ENCODE measurements at places on chromosomes 13 and 19. TPM values are rescaled to one million over a fixed set of nuclear protein-coding genes. Genes with fewer than 3 reads are reported as not detected.

- DNase-seq: no peak
Observed at GRCh38 chr13:52903320-52903719, 54.9 kb upstream of the PCDH8 start.

The WDR62 gene
- 4.4 TPM for polyA plus RNA-seq

The ZNF418 gene
- 19.0 TPM for polyA plus RNA-seq

DNA sequence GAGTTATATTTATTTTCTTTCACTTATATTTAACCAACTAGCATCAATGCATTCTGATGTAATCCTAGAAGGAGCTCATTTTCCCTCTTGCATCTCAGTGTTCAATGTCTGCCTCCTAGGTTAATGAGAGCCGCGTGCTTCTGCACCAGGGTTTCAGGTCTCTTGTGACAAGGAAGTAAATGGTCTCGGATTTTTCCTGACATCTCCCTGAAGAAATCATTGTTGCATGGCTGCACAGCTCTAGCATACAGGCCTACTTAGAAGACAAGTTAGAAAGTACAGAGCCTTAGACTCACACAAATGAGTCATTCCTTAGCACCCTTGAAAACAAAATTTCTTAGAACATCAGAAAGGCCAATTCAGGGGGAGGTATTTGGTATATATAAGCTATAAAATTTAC lies 57.2 kb upstream of the KLF12 start:
- DNase-seq: no peak

DNA sequence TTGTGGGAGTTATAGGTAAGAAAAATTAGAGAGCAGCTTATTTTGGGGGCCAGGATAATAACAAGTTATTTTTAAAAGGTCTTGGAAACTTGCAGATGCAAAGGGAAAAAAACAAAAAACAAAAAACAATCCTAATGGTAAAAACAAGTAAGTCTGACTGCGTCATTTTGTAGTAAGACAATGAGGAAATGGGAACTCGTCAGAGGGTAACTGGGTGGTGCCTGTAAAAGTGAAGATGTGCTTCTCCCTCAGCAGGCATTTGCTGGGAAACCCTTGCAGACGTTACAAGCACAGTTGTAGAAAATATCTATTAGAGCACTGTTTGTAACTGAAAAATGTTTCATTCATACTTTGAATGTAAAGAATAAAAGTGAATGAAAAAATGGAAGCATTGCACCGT lies 2.2 kb upstream of the TNFSF13B start:
- no peak for DNase-seq

The ABCA7 gene
- polyA plus RNA-seq: 8.4 TPM

GRCh38 chr13:67303661-67304333 lies 73.7 kb upstream of the PCDH9 start:
- DNase-seq: no peak

DNA sequence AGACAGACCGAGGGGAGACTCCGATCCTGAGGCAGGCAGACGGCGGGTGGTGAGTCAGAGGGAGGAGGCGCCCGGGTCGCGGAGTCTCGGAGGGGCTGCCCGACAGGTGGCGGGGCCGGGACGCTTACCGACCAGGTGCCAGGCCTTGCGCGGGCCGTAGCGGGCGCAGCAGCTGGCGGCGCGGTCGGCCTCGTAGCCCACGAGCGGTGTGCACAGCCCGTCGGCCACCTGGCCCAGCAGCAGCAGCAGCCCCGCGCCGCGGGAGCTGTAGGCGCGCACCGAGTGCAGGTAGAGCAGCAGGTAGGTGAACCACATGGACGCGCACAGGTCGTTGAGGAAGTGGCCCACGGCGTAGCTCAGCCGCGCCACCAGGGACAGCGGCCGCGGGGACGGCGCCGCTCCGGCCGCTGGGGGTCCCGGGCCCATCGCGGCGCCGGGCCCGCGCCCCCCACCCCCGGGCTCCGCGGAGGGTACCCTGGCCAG lies 367 bp downstream of the MFSD12 start:
- DNase-seq: no peak

DNA sequence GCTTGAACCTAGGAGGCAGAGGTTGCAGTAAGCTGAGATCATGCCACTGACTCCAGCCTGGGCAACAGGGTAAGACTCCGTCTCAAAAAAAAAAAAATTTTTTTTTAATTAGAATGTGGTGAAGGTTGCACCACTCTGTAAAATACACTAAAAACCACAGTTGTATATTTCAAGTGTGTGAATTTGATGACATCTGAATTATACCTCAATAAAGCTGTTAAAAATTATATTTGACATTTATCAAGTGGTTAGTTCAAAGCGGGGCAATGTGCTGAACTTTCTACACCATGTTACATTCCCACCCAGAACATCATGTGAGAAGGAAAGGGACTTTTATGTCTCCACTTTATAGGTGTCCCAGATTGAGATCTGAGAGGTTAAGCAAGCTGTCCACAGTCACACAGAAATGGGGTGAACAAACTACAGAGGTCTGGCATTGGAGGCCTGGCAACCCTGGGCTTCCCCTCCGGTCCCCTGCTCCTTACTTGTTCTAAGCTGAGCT lies 5.9 kb upstream of the S1PR5 start:
- no peak for DNase-seq

DNA sequence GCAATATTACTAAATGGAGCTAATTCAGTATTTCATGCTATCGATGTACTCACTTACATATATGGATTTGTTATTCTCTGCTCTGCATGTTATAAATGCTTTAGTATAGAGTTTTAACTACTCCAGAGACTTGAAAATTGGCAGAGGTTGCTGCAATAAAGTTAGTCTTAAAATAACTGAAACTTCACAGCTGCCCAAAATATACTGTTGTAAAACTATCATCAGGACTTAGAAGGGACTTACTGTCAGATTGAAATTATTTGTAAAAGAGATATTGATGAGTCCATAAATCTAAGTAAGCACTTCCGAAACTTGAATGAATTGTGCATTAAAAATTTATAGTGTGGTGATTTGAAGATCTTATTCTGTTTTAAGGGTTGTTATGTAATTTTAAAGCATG lies 1178.2 kb upstream of the PCDH20 start:
- peak; percentile 10 for DNase-seq

GRCh38 chr13:99255271-99255670 lies 2.9 kb downstream of the GPR18 start:
- DNase-seq: no peak

- no peak for DNase-seq
Observed at GRCh38 chr19:38918526-38918925, 6.5 kb upstream of the CCER2 start.

The URAD gene
- not detected for polyA plus RNA-seq

DNA sequence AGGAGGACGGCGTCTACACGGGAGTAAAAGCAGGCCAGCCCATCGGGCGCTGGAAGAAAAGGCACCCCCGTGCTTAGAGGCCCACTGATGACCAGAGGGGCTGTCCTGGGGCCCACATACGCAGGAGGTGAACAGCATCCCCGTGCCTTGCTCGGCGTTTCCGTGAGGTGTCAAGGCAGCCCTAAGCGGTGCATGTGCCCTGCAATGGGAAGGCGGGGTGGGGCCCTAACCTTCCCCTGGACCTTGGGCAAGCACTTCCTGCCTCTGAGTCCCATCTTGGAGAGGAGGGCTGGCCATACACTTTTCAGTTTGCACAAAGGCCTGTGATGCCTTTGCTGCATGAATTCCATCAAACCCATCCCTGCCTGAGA lies 47.8 kb upstream of the ATP11A start:
- no peak for DNase-seq

- no peak for DNase-seq
Observed at GRCh38 chr13:65613004-65613403, 1617.1 kb downstream of the PCDH9 start.

GRCh38 chr13:49651570-49652354 lies 23.5 kb downstream of the ARL11 start:
- DNase-seq: no peak

- DNase-seq: peak; percentile 52
Observed at GRCh38 chr19:4575267-4576015, 16.0 kb upstream of the SEMA6B start.

GRCh38 chr19:39759457-39760184 lies 19.0 kb upstream of the LEUTX start:
- DNase-seq: no peak

DNA sequence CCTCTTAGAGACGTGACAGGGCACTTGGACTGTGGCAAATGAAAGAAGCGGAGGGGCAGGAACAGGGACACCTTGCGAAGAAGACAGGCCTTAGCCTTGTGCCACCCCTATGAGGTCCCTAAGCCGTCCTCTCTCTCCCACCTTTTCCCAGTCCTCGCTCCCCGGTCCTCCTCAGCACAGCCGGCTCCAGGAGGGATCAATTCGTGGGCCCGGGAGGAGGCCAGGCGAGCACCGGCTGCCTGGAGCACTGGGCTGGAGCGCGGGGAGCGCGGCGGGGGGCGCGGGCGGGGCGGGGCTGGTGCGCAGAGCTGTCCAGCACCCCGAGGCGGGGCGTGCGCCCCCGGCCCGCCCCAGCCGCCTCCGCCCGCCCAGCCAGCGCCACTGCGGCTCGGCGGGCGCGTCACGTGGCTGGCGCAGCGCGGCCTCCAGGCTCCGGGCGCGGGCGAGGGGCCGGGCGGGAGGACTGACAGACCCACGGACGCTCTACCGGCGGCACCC lies at the start of gene LRP3:
LRP3 (plus strand) TSS at position 466 of the 498 bp plus-strand sequence. CDS start 456 bp downstream, outside the sequence.
- no peak for DNase-seq

The KLK2 gene
- polyA plus RNA-seq: not detected

GRCh38 chr19:1725100-1726064 lies 27.9 kb upstream of the ONECUT3 start:
- peak; percentile 35 for DNase-seq

The CLDND2 gene
- 1.3 TPM for polyA plus RNA-seq

DNA sequence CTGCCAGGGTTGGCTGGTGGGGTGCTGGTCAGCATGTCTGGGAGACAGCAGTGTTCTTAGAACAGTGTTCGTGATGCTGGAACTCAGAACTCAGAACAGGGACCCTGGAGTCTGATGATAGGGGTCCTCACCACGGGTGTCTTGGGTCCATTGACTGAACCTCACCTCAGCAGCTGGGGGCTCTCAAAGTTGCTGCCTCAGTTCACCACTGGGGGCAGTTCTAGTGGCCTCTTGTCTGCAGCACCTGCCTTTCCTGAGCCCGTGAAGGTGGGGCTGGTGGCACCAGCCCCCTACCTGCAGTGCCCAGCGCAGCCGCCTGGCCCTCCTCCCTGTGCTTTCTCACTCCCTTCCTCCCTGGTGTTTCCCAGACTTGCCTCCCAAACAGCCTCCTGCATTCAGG lies 28.5 kb downstream of the SAFB start:
- no peak for DNase-seq

The MAST3 gene
- 4.3 TPM for polyA plus RNA-seq

The ZNF850 gene
- 2.9 TPM for polyA plus RNA-seq

The SLC25A41 gene
- polyA plus RNA-seq: 0.40 TPM

- DNase-seq: no peak
Observed at GRCh38 chr13:21033856-21034602, 27.4 kb downstream of the LATS2 start.

DNA sequence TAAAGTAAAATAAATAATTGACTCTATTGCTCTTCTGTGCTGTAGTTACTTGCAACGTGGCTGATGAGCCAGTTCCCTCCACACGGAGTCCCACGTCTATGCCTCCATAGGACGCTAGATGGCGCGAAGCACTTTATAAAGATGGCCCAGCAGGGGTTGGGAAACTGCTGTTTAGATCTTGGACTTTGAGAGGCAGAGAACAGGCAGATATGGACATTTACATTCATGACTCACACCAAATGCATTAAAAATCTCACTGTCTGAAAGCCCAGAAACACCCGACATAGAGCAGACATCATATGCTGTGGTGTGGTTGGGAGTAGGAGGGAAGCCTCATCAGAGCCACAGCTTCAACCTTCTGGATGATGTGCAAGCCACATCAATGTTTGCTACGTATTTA lies 643.1 kb upstream of the ARGLU1 start:
- DNase-seq: peak; percentile 68

DNA sequence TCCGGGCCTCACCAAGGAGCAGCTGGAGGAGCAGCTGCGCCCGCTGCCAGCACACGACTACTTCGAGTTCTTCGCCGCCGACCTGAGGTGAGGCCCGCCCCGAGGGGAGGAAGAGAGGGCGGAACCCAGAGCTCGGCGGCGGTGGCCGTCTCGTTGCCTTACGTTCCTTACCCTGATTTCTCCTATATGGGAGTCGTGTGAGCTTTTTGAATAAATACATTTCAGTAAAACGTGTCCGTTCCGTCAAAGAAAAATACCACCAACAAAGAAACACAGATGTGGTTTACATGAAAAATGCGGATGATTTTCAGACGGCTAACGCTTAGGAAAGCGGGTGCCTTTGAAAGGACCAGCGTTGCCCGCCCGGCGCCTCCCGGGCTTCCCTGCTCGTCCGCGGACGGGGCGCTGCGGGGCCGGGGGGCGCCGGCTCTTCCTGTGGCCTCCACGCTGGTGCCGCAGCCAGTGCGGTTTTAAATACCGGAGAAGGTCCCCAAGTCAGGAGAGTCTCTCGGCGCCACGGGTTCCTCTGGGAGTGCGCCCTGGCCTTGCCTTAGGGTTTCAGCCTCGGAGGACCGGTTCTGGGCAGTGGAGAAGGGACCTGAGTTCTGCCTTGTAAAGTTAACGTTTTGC lies 755 bp downstream of the UPF3A start:
- peak; percentile 68 for DNase-seq

DNA sequence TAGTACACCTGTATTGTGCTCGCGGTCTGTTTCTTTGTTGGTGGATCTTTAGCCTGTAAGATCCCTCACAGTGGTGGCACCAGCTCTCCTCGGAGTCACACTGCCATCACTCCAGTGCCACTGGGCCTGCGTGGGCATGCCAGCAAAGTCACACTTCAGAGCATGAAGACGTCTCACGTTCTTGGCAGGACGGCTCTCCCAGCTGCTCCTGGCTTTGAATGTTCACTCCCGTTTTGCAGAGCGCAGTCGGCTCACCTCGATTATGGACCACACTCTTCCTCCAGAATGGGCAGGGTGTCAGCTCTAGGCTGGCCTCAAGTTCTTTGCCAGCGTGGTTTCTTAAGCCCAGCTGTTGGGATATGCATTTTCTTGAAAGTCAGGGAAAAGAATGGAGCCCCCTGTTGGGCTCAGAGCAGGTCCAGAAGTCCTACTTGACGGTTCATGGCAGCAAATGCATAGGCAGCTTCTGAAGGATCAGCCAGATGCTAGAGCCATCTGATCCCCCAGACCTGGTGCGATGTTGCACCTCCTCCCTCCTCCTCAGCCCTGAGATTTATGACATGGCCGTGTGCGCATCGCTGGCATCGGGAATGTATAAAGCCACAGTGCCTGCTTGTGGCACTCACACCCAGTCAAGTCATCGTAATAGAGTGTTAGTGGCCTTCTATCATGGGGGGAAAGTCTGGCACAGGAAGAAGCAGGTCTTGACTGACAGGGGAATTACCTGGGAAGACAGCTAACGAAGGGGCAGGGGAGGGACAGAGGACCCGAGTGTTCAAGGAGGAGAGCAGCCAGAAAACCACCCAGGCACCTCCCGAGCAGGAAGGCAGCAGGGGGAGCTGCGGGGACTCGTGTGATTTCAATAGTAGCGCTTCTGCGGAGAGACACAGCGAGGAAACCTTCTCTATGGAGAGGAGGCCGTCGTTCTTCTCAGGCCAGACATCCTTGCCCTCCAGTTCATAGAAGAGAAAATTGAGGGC lies 40.2 kb upstream of the NPAS1 start:
- no peak for DNase-seq

The CEACAM7 gene
- not detected for polyA plus RNA-seq

GRCh38 chr13:79782541-79783205 lies 301.7 kb downstream of the NDFIP2 start:
- peak; percentile 63 for DNase-seq

The HOMER3 gene
- 76.5 TPM for polyA plus RNA-seq

GRCh38 chr19:40332669-40333068 lies 15.5 kb downstream of the C19orf47 start:
- DNase-seq: no peak

GRCh38 chr19:27741236-27741635 lies 1471.7 kb downstream of the UQCRFS1 start:
- no peak for DNase-seq

- DNase-seq: no peak
Observed at GRCh38 chr13:32298695-32299094, 16.5 kb downstream of the ZAR1L start.

- DNase-seq: no peak
Observed at GRCh38 chr13:113369881-113370280, 6.0 kb upstream of the GRTP1 start.

Data from right renal pelvis (tissue), 4 donors.